ENCODE measurements at places on chromosomes 16 and 17.
A peak's percentile ranks its signal among the peaks of the same experiment; 100 is the strongest.

GRCh38 chr17:34610039-34610438, 30.7 kb downstream of the TMEM132E start:
- no peak for DNase-seq

DNA sequence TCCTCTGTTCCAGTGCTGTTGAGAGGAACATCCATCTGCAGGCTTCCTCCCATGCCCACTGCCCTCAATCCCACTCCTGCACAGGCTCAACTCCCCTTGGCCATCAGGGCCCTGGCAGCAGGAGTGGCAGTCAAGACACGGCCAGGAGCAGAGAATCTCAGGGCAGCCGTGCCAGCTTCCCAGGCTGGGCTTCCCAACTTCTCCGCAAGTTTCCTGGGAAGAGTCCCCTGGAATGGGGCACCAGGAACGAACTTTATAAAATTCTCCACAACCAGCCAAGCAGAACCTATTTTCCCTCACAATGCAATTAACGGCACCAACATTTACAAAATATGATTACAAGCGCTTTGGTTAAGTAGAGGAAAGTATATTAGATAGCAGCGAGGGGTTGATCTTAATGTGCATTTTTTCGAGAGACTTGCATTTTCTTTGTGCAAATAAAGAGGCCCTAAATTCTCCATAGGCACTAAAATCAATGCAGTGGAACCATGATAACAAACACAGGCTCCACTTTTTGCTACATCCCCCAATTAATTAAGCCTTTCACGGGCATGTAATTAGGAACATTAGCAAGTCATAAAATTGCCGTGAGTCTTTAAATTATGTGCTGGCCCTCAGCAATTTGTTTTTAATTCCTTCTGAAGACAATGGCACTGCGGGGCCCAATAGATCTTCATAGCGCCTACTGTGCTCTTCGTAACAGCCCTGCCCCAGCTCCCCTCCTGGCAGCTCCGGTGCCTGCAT, 99.9 kb upstream of the LHX1 start:
- DNase-seq: no peak

- no peak for DNase-seq
Measured at GRCh38 chr17:57461082-57461481, 204.8 kb downstream of the MSI2 start.

DNA sequence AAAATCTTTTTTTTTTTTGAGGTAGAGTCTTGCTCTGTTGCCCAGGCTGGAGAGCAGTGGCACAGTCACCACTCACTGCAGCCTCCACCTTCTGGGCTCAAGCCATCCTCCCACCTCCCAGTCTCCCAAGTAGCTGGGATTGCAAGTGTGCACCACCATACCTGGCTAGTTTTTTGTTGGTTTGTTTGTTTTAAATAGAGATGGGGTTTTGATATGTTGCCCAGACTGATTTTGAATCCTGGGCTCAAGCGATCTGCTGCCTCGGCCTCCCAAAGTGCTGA, 2.0 kb downstream of the LRRC37B start:
- DNase-seq: no peak

DNA sequence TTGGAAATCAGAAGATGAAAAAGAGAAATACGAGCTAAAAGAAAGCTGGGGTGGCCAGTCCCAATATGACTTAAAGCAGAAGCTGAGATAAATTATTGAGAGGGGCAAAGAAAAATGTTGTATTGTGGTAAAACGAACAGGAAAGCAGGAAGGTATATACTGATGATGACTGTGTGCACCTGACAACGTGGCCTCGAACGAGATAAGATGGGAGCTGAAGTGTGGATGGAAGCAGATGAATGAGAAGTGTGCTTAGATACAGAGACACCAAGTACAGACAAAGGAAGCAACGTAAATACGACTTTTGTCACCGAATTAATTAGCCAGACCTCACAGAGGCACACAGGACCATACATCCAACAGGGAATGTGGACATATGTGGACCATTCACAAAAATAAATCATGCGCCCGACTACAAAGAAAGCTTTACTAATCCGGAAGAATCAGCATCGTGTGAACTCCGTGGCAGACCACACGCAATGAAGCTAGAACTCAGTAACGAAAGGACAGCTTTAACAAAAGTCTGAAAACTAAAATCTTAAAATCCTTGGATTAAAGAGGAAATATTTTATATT, 218.7 kb downstream of the RPTOR start:
- no peak for DNase-seq

DNA sequence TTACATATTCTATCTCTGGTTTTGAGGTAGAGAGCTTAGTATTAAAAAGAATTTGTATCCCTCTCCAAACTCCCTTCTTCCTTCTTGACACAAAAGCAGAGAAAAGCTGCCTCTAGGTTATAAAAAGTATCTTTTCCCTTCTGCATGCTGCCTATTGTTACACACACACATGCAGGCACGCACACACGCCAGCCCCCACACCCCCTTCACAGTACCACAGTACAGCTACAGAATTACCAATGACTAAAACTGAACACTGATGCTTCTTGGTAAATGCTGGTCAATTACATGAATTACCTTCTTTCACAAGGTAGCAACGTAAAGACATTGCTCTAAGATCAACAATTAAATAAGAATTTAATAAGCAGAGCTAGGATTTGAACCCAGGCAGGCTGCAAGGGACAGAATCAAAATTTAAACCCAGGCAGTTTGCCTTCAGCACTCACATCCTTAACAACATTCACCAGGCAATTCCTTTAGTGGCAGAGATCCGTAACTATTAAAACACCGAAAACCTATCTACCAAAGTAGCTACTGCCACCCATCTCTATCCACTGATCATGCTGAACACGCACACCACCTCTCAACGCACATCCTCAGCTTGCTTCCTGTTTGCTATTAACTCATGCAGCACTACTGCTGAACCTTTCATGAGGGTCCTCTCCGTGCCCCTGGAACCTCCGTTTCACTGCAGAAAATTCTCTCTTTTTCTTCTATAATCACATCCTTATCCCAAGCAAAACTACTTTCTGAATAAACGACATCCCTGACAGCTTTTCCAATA, 37.8 kb downstream of the YWHAE start:
- DNase-seq: no peak

DNA sequence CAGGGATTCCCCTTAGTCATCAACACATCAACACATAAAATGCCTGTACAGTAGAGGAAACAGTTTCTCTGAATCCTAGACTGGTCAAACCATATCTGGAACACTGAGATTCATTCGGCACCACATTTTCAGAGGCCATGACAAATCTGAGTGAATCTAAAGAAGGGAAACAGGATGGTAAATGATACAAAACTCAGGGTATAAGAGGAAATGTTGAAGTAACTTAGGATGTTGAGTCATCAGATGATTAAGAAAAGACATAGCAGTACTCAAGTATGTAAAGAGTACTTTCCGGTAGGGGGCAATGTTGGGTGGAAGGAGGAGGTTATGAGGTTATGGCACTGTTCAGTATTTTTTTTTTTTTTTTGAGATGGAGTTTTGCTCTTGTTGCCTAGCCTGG, 358.5 kb upstream of the PMFBP1 start:
- no peak for DNase-seq

- no peak for DNase-seq
Measured at GRCh38 chr16:77812856-77813500, 24.6 kb downstream of the VAT1L start.

DNA sequence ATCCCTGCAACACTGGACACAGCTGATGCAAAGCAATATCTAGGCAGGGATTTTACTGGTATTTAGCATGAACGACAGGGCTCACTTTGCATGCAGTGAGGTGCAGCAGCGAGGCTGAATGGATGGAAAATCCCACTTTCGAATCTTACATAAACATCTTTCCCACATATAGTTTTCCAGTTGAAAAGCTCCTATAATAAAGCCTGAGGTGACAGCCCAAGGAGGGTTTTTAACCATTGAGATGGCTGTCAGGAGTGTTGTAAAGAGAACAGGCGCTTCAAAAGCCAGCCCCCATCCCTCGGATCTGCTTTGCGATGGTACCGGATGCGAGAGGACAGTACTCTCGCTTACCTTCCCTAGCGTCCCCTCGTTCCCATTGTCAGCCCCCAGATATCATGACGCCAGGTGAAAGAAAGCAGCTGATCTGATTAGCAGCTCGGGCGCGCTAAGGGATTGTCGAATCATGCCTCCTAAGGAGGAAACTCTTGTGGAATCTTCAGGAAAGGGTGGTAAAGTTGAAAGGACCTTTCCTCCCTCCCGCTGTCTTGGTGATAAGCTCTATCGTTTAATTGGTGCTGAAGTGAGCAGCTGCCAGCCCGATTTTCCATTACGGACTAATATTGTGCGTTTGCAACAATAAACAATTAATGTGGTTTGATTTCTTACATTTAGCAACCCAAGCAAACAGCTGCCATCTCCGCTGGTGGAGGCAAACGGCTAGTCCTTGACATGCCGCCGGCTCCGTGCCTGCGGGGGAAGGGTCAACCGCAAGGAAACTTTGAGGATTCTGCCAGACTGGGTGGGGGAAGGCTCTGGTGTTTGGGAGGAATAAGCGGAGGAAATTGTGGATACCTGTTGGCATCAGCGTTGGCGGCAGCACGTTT, 1.8 kb downstream of the CDH8 start:
- DNase-seq: no peak

GRCh38 chr16:25187491-25187795, 29.3 kb upstream of the AQP8 start:
- no peak for DNase-seq

- peak; percentile 79 for DNase-seq
Measured at GRCh38 chr16:58000706-58001676, at the start of gene USB1. Gene USB1 (plus strand): TSS chr16:58001407. CDS start chr16:58001484, 77 bp downstream.

GRCh38 chr17:32940706-32941390, 12.9 kb downstream of the TMEM98 start:
- no peak for DNase-seq

- peak; percentile 7 for DNase-seq
Measured at GRCh38 chr17:10226930-10227695, 28.7 kb upstream of the GAS7 start.

- DNase-seq: no peak
Measured at GRCh38 chr16:87371261-87371866, 12.2 kb downstream of the FBXO31 start.

- DNase-seq: no peak
Measured at GRCh38 chr16:79247386-79247785, 353.2 kb downstream of the MAF start.

- no peak for DNase-seq
Measured at GRCh38 chr17:72590882-72591281, 470.1 kb downstream of the SOX9 start.

GRCh38 chr17:17398943-17399926, 77.6 kb upstream of the MED9 start:
- no peak for DNase-seq

- DNase-seq: no peak
Measured at GRCh38 chr16:51201604-51202003, 50.5 kb upstream of the SALL1 start.

DNA sequence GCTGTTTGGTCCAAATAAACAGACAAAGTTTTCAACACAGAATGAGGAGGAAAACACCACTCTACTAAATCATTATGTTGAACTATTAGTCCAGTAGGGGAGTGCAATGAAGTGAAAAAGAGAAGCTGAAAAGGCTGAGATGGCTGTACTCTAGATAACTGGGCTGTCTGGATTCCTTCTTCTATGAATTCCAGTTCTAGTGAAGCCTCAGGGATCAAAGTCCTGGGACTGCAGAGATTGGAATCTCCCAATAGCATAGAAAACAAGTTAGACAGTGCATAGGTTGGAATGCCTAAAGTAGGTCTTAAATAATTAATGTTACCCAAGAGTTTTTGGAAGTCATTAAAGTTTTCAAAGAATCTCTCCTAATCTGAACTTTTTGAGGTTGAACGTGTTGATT, 59.9 kb downstream of the LGALS9 start:
- DNase-seq: no peak

GRCh38 chr16:70691223-70692129, 5.6 kb upstream of the MTSS2 start:
- DNase-seq: no peak

DNA sequence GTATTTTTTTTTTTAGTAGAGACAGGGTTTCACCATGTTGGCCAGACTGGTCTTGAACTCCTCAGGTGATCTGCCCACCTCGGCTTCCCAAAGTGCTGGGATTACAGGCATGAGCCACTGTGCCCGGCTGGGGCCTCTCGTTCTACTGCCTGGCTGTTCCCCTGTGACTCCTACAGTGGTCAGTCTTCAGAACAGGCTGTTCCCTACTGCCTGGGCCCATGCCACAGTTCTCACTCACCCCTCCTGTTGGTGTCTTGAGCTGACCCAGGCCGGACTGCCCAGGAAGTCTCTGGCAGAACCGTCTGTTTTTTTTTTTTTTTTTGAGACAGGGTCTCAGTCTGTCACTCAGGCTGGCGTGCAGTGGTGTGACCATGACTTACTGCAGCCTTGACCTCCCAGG, 3.3 kb downstream of the CDK3 start:
- DNase-seq: no peak

- no peak for DNase-seq
Measured at GRCh38 chr17:2598166-2598565, 4.7 kb downstream of the PAFAH1B1 start.

- no peak for DNase-seq
Measured at GRCh38 chr16:87507351-87508069, 14.7 kb upstream of the ZCCHC14 start.

GRCh38 chr16:1350691-1351090, 987 bp downstream of the TSR3 start:
- no peak for DNase-seq

DNA sequence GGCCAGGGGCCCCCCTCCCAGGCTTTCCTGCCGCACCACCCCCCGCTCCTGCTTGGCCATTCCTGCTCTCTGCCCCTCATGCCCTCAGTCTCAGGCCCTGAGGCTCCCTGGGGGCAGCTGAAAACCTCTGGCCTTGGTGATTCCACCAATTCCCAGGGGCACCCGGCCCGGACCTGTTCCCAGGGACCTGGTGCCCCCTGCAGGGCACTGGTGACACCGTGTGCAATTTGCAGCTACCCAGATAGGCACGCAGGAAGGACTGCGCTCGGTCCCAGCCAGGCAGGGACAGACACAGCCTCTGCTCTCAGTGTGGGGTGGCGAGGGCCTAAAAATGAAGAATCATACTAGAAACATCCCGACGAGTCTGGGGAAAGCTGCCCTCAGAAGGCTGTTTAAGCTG, 13.4 kb downstream of the WFDC1 start:
- no peak for DNase-seq

GRCh38 chr17:44968225-44969143, at the start of gene C1QL1:
Gene C1QL1 (minus strand): TSS chr17:44968303. CDS start chr17:44968048, 255 bp downstream.
- DNase-seq: peak; percentile 80

- DNase-seq: no peak
Measured at GRCh38 chr17:60169921-60170817, 20.4 kb downstream of the CA4 start.

DNA sequence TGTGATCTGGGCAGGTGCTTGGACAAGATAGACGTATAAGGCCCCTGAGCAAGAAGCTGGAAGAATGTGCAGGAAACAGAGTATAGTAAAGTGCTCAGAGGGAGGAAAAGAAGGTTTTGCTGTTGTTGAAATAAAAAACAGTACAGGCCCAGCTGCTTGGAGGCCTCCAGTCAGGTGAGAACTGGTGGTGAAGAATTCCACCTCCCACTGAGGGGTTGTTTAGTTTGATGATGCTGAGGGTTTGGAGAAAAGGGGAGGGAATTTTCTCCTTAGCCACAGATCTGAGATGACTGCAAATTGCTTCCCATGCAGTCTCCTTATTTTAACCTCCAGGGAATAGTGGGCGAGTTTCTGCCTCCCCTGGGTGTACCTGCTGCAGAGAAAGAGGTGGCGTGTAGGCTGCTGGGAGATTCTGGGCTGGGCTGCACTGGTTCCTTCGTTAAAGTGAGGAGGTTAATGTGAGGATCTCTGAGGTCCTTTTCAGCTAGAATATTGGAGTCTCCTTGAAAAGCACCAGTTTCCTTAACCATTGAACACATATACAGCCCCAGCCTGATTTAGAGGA, 25.8 kb downstream of the SMPD3 start:
- DNase-seq: no peak

GRCh38 chr16:69236319-69236718, 49.4 kb downstream of the SNTB2 start:
- DNase-seq: no peak
